Putamen (tissue), 1 donor: ENCODE measurements at places on chromosomes 7 and 10.

- DNase-seq = no peak
Measured at GRCh38 chr10:95640891-95641315, 15.6 kb downstream of the ALDH18A1 start.

- no peak for DNase-seq
Measured at GRCh38 chr7:51706851-51707250, 390.2 kb upstream of the COBL start.

GRCh38 chr10:129877773-129878371 lies 86.2 kb downstream of the EBF3 start:
- DNase-seq = no peak

- no peak for DNase-seq
Measured at GRCh38 chr7:143518521-143518920, 40.8 kb downstream of the TAS2R41 start.

GRCh38 chr7:128933180-128933891 lies 4.4 kb upstream of the IRF5 start:
- DNase-seq = no peak

- no peak for DNase-seq
Measured at GRCh38 chr7:47373871-47374451, 207.9 kb downstream of the TNS3 start.

DNA sequence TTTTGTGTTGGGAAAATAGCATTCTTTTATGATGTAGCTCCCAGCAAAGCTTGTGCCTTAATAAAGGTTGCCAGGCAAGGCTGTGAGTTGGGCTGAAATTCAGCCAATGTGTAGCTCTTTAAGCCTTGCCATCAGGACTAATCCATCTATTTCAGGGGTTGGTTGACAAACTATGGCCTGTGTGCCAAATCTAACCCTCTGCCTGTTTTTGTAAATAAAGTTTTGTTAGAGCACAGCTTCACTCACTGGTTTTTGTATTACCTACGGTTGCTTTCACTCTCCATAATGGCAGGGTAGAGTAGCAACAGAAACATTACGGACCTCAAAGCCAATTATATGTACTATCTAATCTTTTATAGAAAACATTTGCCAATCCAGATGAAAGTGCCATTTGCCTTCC lies 638.1 kb upstream of the POT1 start:
- no peak for DNase-seq

DNA sequence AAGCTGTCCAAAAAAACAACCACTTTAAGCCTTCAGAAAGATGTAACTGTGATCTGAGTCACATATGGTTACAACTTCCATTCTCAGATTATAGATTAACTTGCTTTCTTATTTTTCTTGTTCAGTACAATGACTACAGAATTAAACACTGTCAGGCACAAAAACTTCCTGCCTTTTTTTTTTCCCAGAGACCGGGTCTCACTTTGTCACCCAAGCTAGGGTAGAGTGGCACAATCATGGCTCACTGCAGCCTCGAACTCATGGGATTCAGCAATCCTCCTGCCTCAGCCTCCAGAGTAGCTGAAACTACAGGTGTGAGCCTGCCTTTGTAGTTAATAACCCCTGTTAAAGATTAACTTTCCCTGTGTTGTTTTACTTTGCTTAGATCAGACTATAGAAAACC lies 163.2 kb downstream of the AVL9 start:
- no peak for DNase-seq

- DNase-seq = no peak
Measured at GRCh38 chr7:121961089-121961867, 88.3 kb downstream of the PTPRZ1 start.

- no peak for DNase-seq
Measured at GRCh38 chr10:10038348-10038747, 979.3 kb upstream of the CELF2 start.

DNA sequence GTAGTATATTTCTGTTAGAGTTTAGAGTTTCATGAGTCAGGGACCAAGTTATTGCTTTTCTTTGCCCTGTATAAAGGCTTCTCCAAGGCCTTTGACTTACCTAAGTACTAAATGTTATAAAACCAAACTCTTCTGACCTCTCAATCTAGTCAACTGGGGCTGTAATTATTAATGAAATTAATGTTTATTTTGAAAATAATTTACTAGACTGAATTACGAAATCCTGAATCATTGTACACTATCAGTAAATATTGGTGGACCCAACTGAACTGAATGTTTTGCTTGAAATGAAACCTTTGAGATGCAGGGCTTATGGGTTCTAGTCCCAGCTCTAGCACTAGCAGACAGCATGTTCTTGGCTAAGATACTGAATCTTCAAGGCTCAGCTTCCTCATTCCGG lies 1.7 kb upstream of the CYP2C9 start:
- DNase-seq = no peak

DNA sequence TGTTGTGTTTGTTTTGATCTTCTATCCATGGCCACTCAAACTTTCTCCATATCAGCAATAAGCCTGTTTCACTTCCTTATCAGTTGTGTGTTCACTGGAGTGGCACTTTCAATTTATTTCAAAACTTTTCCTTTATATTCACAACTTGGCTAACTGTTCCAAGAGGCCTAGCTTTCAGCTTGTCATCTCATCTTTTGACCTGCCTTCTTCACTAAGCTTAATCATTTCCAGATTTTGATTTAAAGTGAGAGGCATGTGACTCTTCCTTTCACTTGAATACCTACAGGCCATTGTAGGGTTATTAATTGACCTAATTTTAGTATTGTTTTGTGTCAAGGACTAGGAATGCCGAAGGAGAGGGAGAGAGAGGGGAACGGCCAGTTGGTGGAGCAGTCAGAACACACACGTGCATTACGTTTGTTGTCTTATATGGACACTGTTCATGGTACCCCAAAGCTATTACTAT lies 5.5 kb upstream of the GNAT3 start:
- no peak for DNase-seq

- DNase-seq = no peak
Measured at GRCh38 chr7:157397731-157398691, 61.2 kb downstream of the DNAJB6 start.

GRCh38 chr7:87564296-87564963 lies 36.3 kb downstream of the ABCB1 start:
- DNase-seq = no peak
